Activated CD4-positive, alpha-beta T cell treated with anti-CD3 and anti-CD28 coated beads for 24 hours (primary cell): ENCODE measurements at places on chromosomes 1 and 21.

DNA sequence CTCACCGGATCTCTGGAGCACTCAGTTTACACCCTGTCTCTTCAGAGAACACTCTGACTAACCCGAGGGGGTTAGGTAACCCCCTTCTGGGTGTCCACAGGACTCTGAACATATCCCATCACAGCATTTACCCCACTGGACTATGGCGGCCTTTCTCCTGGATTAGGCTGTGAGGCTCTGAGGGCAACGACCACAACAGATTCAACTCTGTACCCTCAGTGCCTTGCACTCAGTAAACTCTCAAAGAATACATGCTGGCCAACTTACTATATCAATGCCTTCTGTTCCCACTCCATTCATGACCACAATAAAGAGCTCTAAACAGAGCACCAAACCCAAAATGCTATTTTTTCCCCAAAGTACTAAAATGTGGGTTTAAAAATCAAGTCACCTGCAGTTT lies 5.4 kb downstream of the MECR start:
- DNase-seq = no peak

- no peak for DNase-seq
Measured at GRCh38 chr1:238152119-238152518, 261.4 kb upstream of the ZP4 start.

GRCh38 chr1:110877364-110877763 lies 4.4 kb downstream of the CD53 start:
- no peak for DNase-seq

DNA sequence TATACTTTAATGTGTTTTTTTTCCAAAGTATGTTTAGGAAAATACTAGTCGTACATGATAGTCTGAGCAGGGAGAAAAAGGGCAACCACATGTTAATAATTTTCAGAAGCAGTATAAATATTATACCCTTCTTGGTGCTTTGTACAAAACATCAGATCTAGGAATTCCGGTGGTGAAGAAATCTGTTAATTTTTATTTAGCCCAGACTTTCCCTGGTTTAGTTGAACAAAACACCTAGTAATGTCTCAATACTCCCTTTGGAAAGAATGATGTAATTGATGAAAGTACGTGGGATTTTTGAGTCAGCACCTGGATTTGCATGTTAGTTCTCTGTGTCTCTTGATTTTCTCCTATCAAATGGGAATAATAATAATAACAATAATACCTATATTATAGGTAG lies 38.4 kb upstream of the KCNK2 start:
- no peak for DNase-seq

GRCh38 chr1:150764617-150765101 lies 919 bp downstream of the CTSS start:
- no peak for DNase-seq

DNA sequence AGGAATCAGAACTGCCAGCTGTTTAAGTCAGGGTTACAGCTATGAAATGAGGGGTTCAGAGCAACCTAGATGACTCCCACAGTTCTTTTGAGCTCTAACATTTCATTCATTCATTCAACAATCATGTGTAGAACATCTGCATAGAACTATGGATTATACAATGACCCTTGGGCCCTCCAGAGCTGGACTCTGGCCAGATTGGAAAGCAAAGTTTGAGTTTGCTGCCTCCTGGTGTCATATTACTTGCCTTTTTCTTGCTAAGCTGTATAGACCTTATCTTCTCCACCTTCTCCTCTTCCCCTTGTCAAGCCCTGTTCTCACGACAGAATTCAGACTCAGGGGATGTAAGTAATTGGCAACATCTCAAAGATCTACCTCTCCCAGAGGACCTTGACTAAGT lies 4.0 kb downstream of the CASQ2 start:
- no peak for DNase-seq

GRCh38 chr1:232622378-232622777 lies 7.6 kb downstream of the SIPA1L2 start:
- DNase-seq = no peak
